Osteocyte (in vitro differentiated cells): ENCODE measurements at places on chromosomes 7 and 10.

DNA sequence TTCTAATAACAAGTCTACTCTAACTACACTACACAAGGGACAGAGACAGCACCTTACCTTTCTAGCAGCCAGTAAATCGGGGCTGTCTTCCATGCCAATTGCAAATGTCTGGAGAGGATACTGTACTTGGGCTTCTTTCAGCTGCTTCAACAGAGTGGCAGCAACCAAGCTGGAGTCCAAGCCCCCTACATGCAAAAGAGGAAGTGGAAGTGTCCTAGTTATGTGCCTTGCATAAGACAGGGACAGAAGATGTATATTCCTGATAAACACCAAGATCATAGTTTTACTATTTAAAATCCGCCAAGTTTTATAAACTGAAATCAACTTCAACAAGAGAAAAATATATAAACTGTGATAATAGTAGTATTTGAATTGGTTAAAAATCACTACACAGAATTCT, 14.0 kb downstream of the ASNS start:
- DNase-seq: no peak

- peak; percentile 23 for DNase-seq
Measured at GRCh38 chr10:29691564-29692072, 56.8 kb upstream of the SVIL start.

GRCh38 chr10:2196272-2196671, 458.9 kb upstream of the ADARB2 start:
- DNase-seq: no peak

DNA sequence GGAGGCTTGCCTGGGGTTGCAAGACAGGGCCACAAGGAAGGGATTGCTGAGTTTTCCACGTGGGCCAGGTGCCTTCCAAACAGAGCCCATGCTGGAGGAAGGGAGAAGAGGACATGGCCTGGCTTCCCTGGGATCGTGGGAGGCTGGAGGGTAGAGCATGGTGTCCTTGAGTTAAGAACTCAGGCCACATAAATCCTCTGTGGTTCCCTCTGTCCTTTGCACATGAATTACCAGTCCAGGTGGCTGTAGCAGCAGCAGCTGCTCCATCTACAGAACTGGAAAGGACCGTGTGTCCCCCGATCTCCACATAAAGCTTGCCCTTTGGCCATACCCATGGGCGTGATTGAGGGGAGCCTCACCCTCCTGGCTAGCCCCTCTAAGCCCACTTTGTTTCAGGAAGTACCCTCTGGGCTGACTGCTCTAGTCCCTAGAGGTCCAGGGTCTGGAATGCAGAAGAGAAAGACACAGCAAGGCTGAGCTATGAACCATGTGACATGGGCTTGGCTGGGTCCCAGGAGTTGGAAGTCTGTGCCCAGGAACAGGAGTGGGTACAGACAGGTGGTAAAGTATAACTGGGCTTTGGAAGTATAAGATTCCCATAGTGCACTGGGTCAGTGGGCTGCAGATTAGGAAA, 84.9 kb downstream of the C10orf105 start:
- DNase-seq: no peak
